A673 (cell line): ENCODE measurements at places on chromosomes 7 and 10.

GRCh38 chr7:128744366-128744905, 5.3 kb downstream of the CALU start:
- no peak for DNase-seq

DNA sequence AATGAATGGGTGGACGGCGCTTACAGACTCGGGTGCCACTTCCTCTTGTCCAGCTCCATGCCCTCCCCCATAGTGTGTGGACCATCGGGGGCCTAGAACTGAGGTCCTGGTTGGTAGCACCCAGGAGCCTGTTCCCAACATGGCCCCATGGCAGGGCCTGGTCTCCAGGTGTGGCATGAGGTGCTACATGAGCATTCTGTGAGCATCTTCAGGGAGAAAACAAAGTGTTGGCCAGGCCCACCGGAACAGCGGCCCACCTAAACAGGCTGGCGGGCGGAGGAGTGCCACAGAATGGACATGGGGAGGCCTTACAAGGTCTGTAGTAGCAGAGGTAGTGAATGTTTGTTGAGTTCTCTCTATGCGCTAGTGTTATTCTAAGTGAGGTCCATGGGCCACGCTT, 76.9 kb downstream of the PARP12 start:
- no peak for DNase-seq

GRCh38 chr7:156021471-156021870, 209.2 kb upstream of the SHH start:
- DNase-seq: no peak

- DNase-seq: no peak
Measured at GRCh38 chr10:61923210-61923949, 21.9 kb downstream of the ARID5B start.

GRCh38 chr7:28723336-28723735, 234.8 kb downstream of the TRIL start:
- DNase-seq: no peak

DNA sequence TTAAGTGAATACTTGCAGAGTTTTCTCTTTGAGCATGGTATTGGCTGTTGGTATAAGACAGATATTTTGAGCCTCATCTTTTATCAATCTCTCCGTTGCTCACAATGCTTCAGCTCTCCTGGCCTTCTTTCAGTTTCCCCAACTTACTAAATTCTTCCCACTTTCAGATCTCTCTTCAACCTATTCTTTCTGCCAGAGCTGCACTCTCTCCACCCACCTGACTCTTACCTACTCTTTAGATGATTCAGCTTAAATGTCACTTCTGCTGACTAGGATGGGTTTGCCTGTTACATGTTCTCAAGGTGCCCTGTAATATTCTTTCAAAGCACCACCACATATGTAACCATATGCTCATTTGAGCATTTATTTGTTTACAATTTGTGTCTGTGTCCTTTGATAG, 1.6 kb downstream of the EXOSC1 start:
- DNase-seq: no peak

DNA sequence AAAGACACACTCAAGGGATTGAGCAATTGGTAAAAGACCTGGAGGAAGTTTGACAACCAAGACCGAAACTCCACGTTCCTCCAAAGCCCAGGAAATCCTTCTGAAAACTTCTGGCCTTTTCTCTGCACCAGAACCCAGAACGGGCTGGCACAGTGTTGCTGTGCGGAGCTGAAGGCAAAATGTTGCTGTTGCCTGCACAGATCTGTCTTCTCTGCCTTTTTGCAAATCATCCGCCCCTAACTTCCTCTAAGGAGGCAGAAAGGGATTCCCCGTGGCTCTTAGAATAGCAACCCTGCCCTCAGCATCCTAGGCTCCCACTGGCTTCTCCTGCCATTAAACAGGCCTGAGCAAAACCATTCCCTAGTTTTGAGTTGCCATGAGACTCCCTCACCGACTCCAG, 44.9 kb downstream of the FIGNL1 start:
- DNase-seq: no peak

- no peak for DNase-seq
Measured at GRCh38 chr10:102421507-102421756, 796 bp downstream of the FBXL15 start.

DNA sequence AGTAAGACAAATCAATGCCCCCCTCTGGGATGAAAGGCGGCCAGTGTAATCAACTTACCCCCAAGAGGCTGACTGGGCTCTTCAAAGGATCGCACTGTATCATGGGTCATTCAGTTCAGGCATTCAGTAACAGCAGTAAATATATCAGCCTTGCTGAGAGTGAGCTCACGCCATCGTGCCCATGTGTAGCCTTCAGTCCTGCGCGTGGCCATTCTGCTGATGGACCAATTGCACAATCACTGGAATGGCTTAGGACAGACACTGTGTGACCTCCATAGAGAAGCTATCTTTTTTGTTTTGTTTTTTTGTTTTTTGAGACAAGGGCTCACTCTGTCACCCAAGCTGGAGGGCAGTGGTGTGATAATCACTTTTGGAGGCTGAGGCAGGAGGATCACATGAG, 9.1 kb upstream of the PRKRIP1 start:
- DNase-seq: no peak

DNA sequence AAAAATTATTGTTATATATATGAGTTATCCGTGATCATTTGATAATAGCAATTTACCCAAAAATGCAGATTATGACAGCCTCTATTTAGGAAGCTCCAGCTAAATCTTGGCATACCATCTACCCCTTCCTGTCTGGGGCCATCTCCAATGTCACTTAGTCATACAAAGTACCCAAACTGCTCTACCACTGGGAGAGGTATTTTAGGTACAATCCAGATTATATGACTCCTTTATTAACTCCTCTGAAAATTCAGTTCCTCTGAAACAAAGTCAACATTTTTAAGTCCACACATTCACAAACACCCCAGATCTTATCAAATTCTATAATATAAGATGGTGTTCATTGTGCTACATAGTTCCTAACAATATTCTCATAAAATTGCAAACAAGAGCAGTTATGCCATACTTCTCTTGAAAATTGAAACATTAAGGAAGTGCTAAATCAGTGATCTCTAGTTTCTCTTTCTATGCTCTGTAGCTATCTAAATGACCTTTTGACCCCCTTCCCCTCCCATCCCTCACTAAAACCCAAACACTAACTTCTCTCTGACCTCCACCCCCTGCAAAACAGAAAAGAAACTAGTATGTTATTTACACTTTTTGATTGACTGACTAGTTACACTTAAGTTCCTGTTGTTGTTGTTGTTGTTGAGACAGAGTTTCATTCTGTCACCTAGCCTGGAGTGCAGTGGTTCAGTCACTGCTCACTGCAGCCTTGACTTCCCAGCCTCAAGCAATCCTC, 16.4 kb downstream of the HOXA1 start:
- no peak for DNase-seq

- no peak for DNase-seq
Measured at GRCh38 chr7:142319970-142320369, 62.1 kb upstream of the PRSS58 start.

- DNase-seq: peak; percentile 36
Measured at GRCh38 chr7:26500749-26501352, 209.2 kb downstream of the SNX10 start.

GRCh38 chr7:69749372-69749979, 151.2 kb downstream of the AUTS2 start:
- DNase-seq: no peak

GRCh38 chr7:44071726-44072363, 6.5 kb upstream of the PGAM2 start:
- DNase-seq: no peak

- DNase-seq: no peak
Measured at GRCh38 chr7:81776948-81777630, 7.2 kb upstream of the HGF start.

- DNase-seq: no peak
Measured at GRCh38 chr7:154584352-154585252, 418.3 kb downstream of the PAXIP1 start.

DNA sequence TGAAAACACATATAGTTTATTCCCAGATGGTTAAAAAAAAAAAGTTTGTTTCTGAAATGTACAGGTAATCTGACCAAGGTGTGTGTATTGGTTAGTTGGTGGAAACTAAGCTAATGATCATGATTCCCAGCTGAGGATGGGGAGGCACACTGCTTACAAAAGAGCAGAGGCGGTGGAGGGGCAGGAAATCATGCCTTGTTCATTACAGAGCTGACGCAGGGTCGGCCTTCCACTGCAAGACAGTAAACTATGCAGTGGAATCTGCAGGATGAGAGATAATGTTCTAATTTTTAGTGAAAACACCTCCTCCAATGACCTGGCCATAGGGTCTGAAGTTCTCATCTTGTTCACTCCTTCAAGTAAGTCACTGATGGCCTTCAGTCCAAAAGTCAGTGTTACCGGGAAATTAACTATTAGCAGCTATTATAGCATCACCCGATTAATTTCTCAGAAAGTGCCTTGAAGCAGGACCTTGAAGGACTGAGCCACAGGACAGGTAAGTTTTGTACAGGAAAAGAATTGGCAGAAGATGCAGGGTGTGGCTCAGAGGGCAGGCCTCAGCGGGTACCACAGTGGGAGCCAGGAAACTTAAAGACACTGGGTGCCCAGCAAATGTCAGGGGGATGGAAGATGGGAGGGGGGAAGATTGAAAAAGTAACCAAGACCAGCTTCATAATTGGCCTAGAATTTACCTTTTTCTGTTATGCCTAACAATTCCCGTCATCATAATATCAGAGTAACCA, 36.0 kb downstream of the MYOF start:
- DNase-seq: no peak

- peak; percentile 94 for DNase-seq
Measured at GRCh38 chr7:132551886-132552285, 24.4 kb downstream of the PLXNA4 start.

DNA sequence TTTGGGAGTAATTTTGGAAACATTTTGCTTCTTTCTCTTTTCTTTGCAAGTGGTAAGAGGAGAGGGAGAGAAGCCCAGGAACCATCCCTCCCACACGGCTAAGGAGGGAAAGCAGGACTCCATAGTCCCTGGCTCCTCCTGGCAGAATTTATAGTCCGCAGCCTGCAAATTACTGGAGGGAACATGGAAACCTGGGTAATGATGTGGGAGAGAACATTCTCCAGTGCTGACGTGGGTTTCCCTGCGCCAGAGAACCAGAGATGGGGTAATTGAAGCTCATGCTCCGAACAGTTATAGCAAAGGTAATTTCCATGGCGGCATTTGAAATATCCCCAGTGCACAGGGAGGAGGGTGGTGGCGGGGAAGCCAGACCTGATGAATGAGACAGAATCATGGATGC, 320.4 kb downstream of the RPS24 start:
- no peak for DNase-seq

DNA sequence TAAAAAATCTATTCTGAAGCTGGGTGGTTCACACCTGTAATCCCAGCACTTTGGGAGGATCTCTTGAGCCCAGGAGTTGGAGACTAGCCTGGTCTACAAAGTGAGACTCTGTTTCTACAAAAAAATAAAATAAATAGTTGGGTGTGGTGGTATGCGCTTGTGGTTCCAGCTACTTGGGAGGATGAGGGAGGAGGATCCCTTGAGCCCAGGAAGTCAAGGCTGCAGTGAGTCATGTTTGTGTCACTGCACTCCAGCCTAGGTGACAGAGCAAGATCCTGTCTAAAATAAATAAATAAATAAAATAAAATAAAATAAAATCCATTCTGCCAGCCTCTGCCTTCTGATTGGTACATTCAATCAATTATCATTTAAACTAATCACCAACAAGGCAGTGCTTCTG, 17.5 kb downstream of the ZNF33A start:
- DNase-seq: no peak

- peak; percentile 10 for DNase-seq
Measured at GRCh38 chr7:20141666-20142065, 75.5 kb downstream of the MACC1 start.

DNA sequence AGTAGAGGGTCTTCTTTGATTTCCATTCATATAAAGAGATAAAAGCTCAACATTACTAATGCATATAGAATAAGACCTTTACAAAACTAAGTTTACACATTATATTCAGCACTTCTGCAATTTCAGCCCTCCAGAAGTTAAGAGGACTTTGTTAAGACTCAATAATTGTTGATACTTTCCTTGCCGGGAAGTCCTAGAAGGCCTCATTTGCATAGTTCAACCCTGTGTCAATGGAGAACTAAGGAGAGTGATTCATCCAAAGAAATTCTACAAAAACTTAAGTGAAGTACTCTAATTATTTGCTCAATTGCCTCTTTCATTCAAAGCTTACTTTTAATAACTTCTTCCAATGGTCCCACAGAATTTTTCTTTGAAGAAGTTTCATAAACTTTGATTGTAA, 1060.3 kb upstream of the CELF2 start:
- DNase-seq: no peak

DNA sequence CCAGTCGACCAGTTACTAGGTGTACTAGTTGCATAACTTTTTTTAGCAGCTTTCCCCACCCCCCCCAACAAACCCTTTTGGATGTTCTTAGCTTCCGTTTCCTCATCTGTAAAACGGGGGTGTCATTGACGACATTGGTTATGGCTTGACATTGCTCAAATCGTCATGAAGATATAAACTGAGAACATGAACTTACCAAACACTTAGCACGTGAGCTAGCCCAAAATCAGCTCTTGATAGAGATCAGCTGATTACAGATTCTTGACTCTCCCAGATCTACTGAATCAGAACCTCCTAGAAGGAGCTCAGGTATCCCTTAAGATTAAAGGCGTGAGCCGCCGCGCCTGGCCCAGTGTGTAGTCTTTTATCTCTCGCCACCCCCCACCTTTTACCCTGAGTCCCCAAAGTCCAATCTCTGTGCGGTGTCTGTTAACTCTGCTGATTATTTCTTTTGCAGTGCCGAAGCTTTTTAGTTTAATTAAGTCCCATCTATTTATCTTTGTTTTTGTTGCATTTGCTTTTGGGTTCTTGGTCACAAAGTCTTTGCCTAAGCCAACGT, 1.0 kb upstream of the GNA12 start:
- DNase-seq: no peak

DNA sequence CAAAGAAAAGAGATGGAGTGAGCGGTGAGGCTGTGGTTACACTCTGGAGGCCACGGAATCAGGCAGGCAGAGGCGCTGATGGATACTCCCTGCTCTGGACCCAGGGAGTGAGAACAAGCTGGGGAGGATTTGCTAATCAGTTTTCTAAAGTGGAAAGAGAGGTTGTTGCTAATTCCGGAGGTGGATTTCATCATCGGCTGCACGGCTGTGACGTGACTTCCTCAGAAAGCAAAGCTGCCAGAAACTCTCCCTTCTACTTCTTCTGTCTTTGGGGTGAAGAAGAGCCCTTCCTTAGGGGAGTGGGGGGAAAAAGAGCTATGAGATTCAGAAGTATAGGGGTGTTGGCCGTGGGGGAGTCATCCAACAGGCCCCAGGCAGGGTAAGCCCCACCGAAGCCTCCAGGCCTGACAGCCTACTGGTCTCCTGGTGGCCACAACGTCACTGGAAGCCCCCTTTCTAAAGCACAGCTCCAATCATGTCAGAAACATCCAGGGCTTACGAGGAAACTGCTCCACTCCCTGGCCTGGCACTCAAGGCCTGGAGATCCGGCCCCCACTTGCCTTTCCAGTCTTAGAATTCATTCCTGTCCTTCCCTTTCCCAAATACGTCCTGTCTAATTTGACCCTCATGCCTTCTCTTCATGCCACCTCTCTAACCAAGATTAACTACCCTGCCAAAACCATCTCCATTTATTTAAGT, 114.5 kb downstream of the HIP1 start:
- DNase-seq: peak; percentile 64

GRCh38 chr7:45457591-45457990, 116.6 kb upstream of the ADCY1 start:
- no peak for DNase-seq

- peak; percentile 95 for DNase-seq
Measured at GRCh38 chr7:82805527-82805960, 357.1 kb downstream of the PCLO start.
